Erythroblast (primary cell): ENCODE measurements at places on chromosomes 3 and 15.

DNA sequence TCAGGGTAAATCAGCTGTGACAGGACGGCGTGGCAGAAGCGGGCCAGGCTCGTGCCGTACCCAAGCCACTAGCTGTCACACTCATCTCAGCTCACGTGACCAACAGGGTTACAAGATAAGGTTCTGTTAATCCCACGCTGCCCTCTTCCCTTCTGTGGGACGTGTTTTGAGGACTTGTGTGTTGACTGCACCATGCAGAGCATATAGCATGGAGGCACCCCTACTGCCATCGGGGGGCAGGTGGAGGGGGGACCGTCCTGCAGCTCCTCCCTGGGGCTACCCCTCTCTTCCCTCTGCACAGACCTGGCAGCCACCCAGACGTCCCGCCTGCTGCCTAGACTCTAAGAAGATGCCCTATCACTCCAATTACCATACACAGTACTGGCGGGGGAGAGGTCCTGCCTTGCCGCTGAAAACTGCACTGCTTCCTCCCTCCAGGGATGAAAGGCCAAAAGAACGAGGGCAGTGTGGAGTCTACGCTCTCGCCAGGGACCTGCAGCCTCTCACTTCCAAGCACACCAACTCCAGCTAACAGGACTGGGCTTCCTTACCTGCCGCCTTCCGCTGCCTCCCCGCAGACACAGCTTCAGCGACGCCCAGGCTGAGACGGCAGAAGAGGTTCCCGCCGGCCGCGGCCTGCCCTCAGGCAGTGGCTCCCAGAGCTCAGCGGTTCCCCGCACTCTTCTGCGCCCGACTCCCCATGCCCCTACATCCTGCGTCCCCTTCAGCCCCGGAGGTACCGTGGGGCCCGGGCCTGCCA is at the start of gene TNK2:
TNK2 (minus strand) TSS at position 618 of the 760 bp plus-strand sequence. CDS start 19,963 bp downstream, outside the sequence.
- peak; percentile 93 for DNase-seq

- DNase-seq: no peak
Observed at GRCh38 chr3:128237348-128238183, 84.3 kb downstream of the EEFSEC start.

DNA sequence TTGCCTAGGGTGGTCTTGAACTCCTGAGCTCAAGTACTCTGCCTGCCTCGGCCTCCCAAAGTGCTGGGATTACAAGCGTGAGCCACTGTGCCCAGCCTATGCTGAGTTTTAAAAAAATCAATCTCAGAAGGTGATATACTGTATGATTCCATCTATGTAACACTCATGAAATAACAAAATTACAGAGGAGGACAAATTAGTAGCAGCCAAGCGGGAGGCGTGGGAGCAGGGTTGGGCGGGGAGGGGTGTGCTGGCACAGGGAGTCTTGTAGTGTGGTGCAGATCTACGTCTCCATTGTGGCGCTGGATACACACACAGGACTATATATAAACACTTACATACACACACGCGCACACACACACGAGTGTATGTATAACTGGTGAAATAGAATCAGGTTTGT is 80.6 kb upstream of the LINGO1 start:
- no peak for DNase-seq

DNA sequence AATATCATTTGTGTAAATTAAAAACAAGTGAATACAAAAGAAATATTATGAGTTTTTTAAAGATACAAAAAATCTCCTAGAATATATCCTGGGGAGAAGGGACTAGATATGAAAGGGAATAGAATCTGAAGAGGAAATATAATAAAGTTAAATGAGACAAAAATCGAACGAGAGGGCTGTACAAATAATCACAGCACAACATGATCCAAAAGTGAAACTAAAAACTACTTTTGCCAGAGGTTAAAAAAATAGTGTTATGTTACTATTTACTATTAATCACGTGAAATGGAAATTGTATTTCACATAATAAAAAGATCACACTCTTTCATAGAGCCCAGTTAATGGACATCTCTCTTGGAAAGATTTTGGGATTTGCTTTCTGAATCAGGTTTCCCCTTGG is 28.6 kb downstream of the CGGBP1 start:
- no peak for DNase-seq

GRCh38 chr3:60188803-60189202 is 1062.4 kb downstream of the FHIT start:
- DNase-seq: no peak

GRCh38 chr15:31300208-31300661 is 26.4 kb upstream of the KLF13 start:
- no peak for DNase-seq

DNA sequence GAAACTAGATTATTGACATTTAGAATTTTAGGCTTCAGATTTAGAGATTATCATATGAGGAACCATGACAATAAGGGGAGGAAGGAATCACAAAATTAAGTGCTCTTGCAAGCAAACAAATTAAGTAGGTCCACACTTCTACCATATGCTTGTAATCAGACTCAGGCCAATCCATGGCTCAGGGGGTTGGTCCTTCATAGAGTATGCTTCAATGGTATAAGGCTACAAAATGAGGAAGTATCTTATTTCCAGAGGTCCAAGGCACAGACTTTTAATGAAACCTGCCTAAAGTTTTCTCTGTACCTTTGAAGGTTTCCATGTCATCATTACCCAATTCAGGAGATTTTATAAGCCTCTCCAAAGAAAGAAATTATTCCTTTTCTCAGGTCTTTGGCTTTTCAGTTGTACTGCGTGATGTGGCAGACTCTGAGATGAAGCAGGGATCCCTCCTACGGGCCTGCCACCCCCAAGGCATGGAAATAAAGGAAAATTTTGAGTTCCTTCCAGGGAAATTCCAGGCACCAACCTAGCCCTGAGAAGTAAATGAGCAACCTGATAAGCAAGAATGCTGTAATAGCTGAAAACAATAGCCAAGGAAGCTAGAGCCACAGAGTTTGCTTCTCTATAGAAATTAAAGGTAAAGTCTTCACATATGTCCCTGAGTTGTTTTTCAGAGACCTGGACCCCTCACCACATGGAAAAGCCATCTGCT is 36.3 kb downstream of the SERPINI2 start:
- no peak for DNase-seq

GRCh38 chr3:190017521-190018288 is 103.0 kb downstream of the P3H2 start:
- DNase-seq: peak; percentile 27

GRCh38 chr3:45635475-45636256 is 41.1 kb downstream of the LIMD1 start:
- DNase-seq: no peak

DNA sequence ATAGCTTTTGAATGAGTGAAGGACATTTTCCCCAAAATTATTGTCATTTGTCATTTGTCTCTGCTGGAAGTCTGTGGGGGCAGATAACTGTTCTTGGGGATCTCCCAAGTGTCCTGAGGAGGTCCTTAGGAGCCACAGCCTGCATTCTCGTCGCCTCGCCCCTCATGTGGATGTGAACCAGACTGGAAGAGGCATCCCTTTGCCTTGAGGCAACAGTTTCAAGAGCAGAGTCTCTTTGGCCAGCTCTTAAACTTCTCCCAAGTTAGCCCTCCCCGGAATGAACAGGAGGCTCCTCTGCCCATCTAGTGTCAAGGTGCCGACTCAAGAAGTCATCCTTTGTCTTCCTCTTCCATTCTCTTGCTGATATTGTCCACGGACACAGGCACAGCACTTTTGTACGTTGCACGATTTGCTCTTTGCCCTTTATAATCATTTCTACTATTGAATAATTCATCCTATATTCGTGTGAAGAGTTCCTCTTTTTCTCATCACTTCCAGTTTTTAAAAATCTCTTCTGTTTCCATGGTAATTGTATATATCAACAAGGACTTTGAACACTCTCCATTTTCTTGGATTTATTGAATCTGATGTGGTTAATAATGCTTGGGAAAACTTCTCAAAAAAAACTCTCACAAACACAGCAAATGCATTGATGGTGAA is 40.8 kb upstream of the CD47 start:
- DNase-seq: no peak

GRCh38 chr3:8848696-8849131 is 79.3 kb upstream of the OXTR start:
- DNase-seq: no peak

DNA sequence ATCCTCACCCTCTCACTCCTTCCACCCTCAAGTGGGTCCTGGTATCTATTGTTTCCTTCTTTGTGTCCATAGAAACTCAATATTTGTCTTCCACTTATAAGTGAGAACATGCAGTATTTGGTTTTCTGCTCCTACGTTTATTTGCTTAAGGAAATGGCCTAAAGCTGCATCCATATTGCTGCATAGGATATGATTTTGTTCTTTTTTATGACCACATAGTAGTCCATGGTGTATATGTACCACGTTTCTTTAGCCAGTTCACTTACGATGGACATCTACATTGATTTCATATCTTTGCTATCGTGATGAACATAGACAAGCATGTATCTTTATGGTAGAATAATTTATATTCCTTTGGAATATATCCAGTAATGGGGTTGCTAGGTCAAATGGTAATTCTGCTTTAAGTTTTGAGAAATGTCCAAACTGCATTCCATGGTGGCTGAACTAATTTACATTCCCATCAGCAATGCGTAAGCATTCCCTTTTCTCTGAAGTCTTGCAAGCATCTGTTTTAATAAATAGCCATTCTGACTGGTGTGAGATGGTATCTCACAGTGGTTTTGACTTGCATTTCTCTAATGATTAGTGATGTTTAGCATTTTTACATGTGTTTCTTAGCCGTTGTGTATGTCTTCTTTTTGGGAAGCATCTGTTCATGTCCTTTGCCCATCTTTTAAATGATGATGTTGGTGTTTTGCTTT is 650.2 kb downstream of the ZNF385D start:
- DNase-seq: no peak

DNA sequence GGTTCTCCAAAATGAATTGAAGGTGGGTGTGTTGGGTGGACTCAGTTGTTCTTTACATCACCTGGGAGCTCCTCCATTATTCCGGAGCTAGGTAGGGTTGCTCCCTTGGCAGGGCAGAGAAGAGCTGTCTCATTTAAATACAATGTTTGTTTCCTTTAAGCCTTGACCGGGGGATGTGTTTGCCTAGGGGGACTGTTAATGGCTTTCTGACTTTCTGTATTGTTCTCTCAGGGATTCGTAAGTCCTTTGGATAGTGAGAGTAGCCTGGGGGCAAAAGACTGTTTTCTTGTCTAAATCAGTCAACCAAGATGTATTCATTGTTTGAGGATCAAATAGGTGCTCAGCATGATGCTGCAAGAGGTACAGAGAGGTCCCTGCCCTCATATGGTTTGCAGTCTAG is 71.1 kb downstream of the CDAN1 start:
- no peak for DNase-seq

GRCh38 chr15:29573197-29573838 is 248.9 kb downstream of the TJP1 start:
- DNase-seq: no peak

DNA sequence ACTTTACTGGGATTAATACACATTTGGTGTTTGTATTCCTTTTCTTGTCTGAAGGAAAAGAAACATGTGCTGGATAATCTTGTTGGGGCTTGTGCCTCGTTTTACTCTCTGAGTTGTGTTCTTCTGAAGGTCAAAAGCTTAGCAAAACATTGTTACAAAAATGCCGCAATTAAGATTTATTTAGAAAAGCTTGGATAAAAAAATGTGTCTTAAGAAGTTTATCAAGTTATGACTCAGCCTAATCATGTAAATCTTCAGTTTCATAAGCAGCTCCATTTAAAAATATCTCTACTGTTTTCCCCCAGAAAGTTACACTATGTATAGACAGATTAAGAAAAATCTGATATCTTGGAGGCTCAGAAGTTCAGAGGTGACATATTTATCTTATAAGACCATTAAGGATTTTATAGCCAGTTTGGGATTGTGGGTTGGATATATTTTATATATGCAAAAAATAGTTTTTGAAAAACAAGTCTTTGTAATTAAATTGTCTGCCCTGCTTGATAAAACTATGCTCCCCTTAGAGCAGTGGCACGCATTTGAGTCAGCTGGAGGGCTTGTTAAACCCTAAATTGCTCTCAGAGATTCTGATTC is 56.5 kb downstream of the CLDN11 start:
- no peak for DNase-seq

DNA sequence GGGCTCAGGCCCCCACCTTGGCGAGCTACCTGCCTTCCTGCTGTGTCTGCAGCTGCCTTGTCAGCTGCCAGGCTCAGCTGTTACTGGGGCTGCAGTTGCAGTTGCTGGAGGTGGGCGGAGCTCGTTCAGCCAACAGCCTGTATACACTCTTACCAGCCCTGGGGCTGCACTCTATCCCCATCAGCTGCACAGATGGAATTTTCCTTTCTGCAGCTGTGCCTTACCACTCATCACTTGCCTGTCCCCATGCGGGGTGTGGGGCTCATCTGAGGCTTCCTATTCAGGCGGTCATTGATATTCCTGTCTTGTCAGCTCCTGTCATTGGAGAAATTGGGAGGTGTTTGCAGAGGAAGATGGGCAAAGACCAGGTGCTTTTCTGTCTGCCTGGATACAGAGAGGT is 9.1 kb upstream of the SYN2 start:
- DNase-seq: no peak

DNA sequence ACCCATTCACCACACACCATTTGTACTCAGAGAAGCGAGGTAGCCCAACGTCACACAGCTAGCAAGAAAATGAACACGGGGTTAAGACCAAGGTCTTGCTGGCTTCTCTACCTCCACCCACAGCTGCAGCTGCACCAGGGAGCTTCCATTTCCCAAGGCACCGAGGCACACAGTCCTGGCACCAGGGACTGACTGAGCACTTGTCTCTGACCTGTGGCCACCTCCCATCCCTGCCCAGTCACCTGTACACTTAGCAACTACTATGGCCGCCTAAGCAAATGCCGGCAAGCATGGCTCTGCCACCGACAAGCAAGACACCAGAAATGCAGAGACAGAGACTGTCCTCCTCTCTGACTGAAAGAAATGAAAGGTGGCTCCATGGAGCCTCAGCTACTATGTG is 15.3 kb downstream of the ZXDC start:
- no peak for DNase-seq

DNA sequence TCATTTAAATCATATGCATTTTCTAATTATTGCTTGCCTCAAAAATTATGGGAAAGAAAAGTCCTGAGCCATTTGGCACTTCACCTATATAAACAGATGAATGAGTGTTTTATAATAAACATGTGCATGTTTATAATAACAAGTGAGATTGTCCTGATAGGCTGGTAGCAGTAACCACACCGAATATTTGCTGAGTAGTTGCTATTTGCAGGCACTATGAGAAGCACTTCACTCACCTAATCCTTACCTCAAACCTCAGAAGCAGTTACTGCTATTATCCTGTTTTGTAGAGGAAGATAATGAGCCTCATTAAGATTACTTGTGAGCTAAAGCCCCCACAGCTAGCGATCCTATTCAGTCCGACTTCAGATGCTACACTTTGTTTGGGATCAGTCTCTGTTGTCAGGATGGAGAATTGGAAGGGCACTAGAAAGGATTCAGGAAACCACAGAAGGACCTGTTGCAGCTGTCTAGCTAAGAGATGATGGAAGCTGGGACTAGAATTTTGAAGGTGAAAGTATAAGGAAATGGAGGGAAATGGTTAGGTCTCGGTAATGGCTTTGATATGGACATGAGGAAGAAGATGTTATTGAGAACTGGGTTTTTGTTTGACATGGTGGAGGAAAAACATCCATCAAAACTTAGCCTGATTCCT is 28.4 kb upstream of the MAGI1 start:
- DNase-seq: no peak

- DNase-seq: no peak
Observed at GRCh38 chr3:25429361-25430286, 1.6 kb downstream of the RARB start.

- DNase-seq: peak; percentile 21
Observed at GRCh38 chr3:52805270-52806039, 10.9 kb downstream of the ITIH3 start.

- no peak for DNase-seq
Observed at GRCh38 chr3:50203113-50203808, 1.8 kb upstream of the SLC38A3 start.

GRCh38 chr3:167750272-167750971 is 14.9 kb downstream of the SERPINI1 start:
- DNase-seq: peak; percentile 37
